ENCODE measurements at places on chromosomes 1 and 21. TPM values are rescaled to one million over a fixed set of nuclear protein-coding genes. Genes with fewer than 3 reads are reported as not detected.

The NCF2 gene
- total RNA-seq: 0.11 TPM

The UBQLN4 gene
- total RNA-seq: 12.8 TPM

The TMEM54 gene
- 53.0 TPM for total RNA-seq

The AXDND1 gene
- total RNA-seq: 0.22 TPM

The LCE1F gene
- not detected for total RNA-seq

The CD1C gene
- total RNA-seq: not detected

The RNU1-1 gene
- total RNA-seq: under 0.01 TPM

The HES2 gene
- under 0.01 TPM for total RNA-seq

The PSEN2 gene
- total RNA-seq: 26.0 TPM

The TRNAU1AP gene
- total RNA-seq: 33.1 TPM

The FHL3 gene
- total RNA-seq: 11.7 TPM

The SPRR2D gene
- total RNA-seq: not detected

The HSD11B1 gene
- 10.6 TPM for total RNA-seq

The TNNT2 gene
- 0.11 TPM for total RNA-seq

The TSPEAR gene
- not detected for total RNA-seq

The RBBP5 gene
- 23.6 TPM for total RNA-seq

The OPTC gene
- total RNA-seq: not detected

The ALPL gene
- total RNA-seq: 4.2 TPM

The LEMD1 gene
- not detected for total RNA-seq

The C8B gene
- not detected for total RNA-seq

The PCP4 gene
- not detected for total RNA-seq

The LDLRAD1 gene
- total RNA-seq: not detected

The FOXD3 gene
- total RNA-seq: not detected

The GBP6 gene
- 0.11 TPM for total RNA-seq

The NBPF8 gene
- 18.1 TPM for total RNA-seq

The NMNAT1 gene
- total RNA-seq: 13.6 TPM

The S100A12 gene
- not detected for total RNA-seq

The RAB25 gene
- not detected for total RNA-seq

The TMEM79 gene
- 1.3 TPM for total RNA-seq

The BTBD19 gene
- total RNA-seq: 12.0 TPM

The SPRR3 gene
- total RNA-seq: not detected

The CD1B gene
- total RNA-seq: not detected

The S100A9 gene
- total RNA-seq: not detected

The AGBL4 gene
- total RNA-seq: not detected

The SEMA6C gene
- total RNA-seq: 0.66 TPM

The CR2 gene
- not detected for total RNA-seq

The CA6 gene
- total RNA-seq: not detected

The SASS6 gene
- 2.1 TPM for total RNA-seq

The FASLG gene
- not detected for total RNA-seq

The SCCPDH gene
- total RNA-seq: 68.4 TPM

The CYP4A11 gene
- not detected for total RNA-seq

The TMEM52 gene
- total RNA-seq: 0.11 TPM

The KRTAP26-1 gene
- total RNA-seq: not detected

The PATJ gene
- total RNA-seq: 14.0 TPM

The HES5 gene
- not detected for total RNA-seq

The MPL gene
- not detected for total RNA-seq

The PRR9 gene
- 1.2 TPM for total RNA-seq

The MAP7D1 gene
- 97.9 TPM for total RNA-seq

The A3GALT2 gene
- not detected for total RNA-seq

The RIPK4 gene
- total RNA-seq: not detected

The S100A7 gene
- total RNA-seq: not detected

The PCP4L1 gene
- total RNA-seq: not detected

The PTGFRN gene
- total RNA-seq: 12.4 TPM

The ETV3L gene
- not detected for total RNA-seq

The MTARC2 gene
- 1.5 TPM for total RNA-seq

All from uterine smooth muscle cell (primary cell).